Activated naive CD4-positive, alpha-beta T cell (primary cell): ENCODE measurements at places on chromosomes 12 and 14.

DNA sequence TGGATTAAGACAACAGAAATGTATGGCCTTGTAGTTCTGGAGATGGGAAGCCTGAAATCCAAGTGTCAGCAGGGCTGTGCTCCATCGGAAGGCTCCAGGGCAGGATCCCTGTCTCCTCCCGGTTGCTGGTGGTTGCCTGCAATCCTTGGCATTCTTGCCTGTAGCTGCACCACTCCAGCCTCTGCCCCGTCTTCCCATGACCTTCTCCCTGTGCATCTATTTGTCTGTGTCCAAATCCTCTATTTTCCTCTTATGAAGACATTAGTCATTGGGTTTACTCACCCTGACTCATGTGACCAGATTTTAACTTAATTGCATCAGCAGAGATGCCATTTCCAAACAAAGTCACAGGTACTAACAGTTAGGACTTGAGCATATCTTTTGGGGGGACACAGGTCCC lies 15.1 kb downstream of the TUNAR start:
- no peak for DNase-seq

DNA sequence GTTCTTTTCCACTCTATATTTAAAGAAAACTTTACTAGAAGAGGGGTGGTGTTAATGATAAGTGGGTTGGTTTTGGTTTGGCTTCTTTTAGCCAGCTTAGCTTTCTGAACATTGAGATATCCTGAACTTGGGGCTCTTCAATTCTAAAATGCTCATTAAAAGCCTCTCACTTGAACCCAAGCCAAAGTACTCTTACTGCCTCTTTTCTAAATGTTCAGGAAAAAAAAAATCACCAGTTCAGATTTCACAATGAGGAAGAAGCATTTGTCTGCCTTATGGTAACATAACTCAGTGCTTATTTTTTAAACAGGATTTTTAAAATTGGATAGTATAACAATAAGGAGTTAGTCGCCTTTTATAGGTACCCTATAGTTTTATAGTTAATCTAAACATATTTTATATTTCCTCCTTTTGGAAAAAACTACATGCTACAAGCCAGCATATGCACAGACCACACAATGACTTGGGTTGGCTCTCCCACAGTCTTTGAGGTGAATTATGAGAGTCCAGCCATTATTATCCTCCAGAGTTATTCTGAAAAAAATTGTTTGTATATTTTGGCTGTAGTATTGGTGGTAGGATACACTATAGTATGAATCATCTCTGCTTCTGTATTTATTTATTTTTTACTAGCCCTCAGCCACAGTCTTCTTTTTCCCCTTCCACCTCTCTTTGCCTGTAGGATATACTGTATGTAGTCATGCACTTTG lies 195.5 kb upstream of the TMPO start:
- DNase-seq = no peak

DNA sequence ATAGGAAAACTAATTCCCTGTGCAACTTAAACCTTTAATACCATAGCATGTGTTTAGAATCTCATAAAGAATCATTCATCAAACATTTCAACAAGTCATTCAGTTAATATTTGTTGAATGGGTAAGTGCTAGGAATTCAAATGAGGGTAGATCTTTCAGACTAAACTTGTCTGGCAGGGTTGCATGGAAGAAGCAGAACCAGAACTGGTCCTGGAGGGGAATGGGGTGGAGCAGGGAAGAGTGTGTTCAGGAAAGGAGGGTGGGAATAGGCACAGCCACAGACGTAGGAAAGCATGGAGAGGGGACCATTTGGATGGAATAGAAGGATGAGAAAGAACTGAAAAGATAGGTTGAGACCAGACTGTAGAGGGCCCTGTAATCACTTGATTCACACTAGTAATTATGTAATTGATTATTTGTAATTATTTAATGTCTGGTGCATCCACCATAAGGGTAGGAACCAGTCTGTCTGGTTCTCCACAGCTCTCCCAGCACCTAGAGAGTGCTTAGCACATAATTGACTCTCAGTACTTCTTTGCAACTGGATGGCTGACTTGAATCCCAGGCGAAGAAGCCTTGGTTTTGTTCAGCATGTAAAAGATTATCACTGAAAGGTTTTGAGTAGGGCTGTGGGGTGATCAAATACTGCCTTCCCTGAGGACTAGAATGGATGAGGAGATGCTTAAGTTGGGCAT lies 3.0 kb upstream of the MAP3K9 start:
- DNase-seq = no peak

- DNase-seq = no peak
Measured at GRCh38 chr14:54782751-54783659, 119.6 kb downstream of the GCH1 start.
